SK-N-DZ (cell line): ENCODE measurements at places on chromosomes 4 and X.

DNA sequence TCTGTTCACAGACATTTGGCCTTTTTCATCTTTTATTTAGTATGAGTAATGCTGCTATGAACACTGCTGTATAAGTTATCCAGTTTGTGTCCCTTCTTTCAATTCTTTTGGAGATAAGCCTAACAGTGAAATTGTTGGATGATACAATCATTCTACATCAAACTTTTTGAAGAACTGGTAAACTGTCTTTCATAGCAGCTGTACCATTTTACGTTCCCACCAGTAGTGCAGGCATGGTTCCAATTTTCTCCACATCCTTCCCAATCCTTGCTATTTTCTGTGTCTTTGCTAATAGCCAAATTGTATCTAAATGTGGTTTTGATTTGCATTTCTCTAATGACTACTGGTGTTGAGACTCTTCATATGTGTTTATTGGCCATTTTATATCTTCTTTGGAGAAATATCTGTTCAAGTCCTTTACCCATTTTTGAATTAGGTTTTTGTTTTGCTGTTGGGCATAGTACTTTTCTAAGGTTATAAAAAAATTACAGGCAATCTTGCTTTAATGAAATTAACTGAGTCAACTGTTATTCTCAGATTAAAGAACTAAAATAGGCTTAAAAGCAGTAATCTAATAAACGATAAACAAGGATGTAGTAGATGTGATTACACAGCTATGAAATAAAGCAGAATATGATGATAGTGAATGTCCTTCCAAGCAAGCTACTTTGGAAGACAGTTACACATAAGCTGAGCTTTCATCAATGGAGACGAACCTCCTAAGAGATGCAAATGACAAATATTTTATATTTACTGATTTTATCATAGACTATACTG, 57.2 kb downstream of the FBXW7 start:
- DNase-seq, result peak; percentile 13

DNA sequence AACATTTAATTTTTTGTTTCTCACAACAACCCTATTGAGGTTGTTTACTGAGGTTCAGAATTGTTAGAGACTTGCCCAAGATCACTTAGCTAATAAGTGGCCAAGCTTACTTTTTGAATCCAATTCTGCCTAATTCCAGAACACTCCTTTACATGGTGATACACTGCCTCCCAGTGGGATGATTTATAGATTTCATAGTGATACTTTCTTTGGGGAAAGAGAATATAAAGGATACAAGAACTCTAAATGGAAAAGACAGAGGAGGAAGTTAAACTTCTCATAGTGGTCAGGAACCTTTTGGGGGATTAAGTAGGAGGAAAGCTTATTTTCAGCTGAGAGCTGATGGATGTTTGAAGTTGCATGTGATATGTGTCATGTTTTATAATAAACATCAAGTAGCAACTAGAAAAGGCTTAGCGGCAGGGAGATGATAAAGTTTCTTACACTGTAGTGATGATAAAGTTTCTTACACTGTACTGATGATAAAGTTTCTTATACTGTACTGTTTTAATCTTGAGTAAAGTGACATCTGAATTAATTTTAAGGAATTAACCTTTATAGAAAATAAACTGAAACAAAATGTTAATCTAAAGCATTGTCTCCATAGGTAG, 15.3 kb downstream of the STAG2 start:
- DNase-seq, result peak; percentile 16

DNA sequence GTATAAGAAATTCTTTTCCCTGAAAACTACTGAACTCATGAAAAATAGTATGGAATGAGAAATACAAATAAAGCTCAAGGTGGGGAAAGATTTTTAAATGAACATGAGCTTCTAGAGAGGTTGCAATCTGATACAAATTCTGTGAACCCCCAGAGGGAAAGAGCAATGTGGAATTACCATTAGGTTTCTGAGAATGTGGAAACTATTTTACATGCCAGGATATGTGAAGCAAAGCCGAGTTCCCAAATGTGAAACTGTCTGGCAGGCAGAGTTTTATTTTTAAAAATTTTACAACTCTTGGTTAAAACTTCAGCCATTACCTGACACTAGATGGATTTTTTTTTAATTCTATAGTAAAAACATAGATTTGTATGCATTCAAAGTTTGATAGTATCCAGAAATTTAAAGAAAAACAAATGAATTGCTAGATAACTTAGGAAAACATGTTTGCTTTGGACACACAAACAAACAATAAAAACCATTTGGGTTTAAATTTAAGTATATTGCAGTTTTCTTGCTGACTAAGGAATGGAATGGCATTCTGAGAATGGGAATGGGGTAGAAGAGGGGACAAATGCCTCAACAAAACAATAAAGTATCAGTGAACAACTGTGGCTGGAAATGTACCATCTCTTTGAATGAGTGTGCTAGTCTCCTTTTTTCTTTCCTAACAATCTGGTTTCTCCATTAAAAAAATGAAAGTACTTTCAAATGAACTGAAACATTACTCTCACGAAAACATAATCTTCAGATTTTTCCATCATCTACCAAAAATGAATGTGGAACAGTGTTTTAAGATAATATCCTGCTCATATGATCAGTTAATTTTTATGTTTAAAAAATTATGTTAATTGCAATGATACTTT, 99.6 kb downstream of the PCDH18 start:
- no peak for DNase-seq

- no peak for DNase-seq
These were observed 120.0 kb downstream of the RAB28 start for GRCh38 chr4:13364172-13364571.

- DNase-seq, result no peak
These were observed 62.4 kb upstream of the NDP start for GRCh38 chrX:44035571-44035970.

DNA sequence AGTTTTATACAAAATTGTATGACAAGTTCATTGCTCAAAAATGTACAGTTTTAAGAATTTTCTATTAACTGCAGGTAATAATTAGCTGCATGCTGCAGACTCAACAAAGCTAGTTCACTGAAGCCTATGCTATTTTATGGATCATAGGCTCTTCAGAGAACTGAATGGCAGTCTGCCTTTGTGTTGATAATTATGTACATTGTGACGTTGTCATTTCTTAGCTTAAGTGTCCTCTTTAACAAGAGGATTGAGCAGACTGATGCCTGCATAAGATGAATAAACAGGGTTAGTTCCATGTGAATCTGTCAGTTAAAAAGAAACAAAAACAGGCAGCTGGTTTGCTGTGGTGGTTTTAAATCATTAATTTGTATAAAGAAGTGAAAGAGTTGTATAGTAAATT, 131.0 kb downstream of the TET2 start:
- no peak for DNase-seq

GRCh38 chr4:176504118-176504517, 184.4 kb downstream of the SPCS3 start:
- no peak for DNase-seq

- peak; percentile 21 for DNase-seq
These were observed 1.2 kb downstream of the NLGN4X start for GRCh38 chrX:6227453-6227835.

DNA sequence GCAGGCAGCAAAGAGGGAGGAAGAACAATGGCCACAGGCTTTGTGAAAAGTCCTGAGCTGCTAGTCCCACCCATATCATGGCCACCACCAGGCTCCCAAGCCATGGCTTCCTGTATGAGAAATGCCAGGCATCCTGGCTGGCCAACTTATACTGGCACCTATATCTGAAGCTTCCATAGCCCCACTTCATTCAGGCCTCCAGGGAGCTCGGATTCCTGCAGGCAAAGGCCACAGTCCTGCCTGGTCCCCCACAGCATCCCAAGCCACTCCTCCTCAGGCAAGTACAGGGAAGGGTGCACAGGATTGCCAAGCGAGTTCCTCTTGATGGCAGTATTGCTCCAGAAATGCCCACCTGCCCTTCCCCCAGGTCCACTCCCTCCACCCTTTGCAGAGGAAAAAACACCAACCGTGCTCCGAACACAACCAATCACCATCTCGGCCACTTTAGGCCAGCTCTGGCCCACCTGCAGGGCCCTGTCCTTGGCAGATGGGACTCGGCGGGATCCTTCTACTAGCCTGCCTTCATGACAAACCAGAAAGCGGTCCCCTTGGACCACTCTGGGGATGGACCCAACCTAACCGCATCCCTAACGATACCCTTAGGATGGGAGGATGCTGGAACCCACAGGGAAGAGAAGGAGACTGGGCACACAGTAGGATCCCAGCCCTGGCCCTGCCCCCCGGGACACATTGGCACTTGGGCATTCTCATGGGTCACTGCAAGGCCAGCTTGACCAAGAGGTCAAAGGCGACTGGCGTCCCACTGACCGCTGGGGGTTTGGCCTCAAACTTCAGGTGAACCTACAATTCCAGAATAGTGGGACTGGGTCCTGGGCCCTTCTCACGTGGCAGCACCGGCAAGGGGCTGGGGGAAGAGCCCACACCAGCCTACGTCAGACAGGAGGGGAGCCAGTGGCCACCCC, 220.4 kb upstream of the AGTR2 start:
- peak; percentile 64 for DNase-seq

GRCh38 chr4:110877778-110878370, 255.0 kb upstream of the PITX2 start:
- DNase-seq, result no peak

- no peak for DNase-seq
These were observed 134.8 kb upstream of the PPARGC1A start for GRCh38 chr4:24024605-24025004.

DNA sequence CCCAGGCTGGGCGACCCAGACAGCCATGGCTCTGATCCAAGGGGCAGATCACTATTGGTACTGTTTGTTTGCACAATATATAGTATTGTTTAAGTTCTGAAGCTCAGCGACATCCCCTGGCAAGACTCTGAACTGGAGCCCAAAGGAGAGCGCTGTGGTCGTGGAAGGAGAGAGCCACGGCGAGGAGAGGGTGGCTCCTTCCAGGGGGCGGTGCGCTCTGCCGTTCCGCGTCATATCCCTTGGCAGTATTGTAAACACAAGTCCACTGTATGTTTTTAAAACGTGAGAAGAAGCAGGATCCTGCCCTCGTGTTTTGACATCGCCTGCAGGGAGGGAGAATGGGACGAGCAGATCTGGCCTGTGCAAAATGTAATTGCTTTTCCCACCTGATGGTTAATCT, 185.5 kb downstream of the RAB28 start:
- DNase-seq, result no peak

GRCh38 chrX:108557580-108557979, 117.9 kb downstream of the COL4A5 start:
- DNase-seq, result no peak

DNA sequence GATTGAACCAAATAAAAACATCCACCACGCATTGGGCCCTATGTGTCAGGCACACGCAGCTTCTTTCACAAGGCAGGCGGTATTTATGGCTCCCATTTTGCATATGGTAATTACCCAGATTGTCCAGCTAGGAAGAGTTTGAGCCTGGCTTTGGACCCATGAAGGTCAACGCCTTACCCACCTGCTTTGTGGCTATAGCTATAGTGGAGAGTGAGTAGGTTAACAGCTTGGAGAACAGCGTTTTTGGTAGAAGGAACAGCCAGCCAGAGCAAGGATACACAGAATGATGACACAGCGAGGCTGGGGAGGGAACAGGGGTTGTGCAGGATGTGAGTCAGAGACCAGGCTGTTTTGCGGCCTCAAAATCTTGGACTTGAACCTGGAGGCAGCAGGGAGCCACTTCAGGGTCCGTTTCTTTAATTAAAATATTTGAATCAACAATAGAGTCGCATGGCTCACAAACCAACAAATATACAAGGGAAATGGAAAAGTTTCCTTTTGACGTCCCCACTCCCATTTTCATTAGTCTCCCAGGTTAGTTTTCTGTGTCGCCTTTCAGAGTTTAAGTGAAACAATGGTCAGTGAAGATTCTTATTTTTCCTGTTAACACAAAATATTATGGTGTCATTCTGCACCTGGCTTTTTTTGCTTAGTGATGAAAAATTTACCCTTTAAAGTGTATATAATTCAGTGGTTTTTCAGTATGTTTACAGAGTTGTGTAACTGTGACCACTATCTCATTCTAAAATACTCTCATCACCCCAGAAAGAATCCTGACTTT, 118.2 kb upstream of the STX18 start:
- no peak for DNase-seq

DNA sequence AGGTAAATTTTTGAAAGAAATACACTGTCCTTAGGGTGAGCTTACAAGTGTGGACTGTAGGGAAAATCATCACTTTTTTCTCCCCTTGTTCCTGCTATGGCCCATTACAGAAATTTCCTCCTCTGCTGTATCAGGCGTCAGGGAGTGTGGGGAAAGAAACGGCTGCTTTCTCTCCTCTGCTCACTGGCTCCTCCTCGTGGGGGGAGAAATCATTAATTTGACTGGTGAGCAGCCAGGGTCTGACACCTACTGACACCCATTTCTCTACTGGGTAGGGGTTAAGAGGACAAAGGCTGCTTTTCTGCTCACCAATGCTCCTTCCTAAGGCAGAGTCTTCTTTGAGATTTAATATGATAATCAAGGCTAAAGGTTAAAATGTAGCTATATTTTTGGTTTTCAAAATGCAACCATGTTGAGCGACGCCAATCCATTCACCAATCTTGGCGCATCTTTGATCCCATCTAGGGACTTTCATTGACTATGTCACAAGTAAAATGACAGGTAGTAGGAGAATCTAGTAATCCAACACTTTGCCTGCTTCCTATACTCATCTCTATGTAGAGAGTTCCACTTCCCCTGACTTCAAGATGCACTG, 25.1 kb downstream of the SETD7 start:
- peak; percentile 35 for DNase-seq

DNA sequence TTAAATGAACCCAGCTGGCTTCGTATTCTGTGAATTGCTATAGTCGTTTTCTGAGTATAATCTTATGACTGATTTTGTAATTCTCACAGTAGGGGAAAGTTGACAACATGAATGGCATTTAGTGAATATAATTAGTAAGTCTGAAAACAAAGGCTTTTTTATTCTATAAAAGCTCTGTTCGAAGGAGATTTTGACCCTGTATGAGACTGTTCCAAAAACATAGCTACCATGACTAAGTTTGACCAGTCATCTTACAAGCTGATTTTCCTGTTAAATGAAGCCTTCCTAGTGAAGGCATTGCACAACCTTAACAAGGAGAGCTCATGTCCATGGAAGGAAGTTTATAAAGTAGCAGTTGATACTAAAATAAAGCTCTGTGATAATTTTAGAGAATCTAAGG, 242.3 kb downstream of the RPA4 start:
- DNase-seq, result no peak

DNA sequence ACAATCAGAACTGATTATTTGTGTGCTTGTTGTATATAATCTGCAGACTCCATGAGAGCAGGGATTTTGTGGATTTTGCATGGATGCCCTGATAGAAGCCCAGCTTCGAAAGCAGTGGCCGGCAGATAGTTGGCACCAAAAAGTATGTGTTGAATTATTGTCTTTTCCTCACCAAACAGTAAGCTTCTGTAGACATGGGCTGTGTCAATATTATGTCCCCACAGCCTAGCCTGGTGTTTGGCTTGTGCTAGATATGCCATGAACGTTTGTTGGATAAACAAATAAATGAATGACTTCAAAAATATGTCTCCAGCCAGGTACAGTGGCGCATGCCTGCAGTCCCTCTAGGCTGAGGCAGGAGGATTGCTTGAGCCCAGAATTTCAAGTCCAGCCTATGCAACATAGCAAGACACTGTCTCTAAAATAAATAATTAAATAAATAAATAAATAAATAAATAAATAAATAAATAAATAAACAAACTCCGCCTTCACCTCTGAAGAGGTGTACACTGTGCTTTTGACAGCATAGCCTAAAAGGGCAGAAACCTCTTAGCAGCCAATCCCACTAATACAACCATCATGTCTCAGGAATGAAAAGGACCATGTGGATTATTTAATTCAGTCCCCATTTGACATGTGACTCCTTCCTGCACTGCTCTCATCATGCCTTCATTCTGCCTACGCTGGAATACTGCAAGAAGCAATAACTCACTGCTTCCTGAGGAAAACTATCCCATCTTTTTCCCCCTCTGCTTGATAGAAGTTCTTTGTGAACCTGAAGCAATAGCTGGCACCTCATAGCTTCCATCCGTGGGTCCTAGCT, 335.2 kb downstream of the FBXW7 start:
- no peak for DNase-seq
